ENCODE measurements at places on chromosomes 12 and 14.

GRCh38 chr12:127911291-127911690 lies 355.7 kb upstream of the TMEM132C start:
- DNase-seq, result no peak

GRCh38 chr12:99605-100004 lies 33.0 kb downstream of the IQSEC3 start:
- no peak for DNase-seq

GRCh38 chr12:116635487-116635886 lies 76.3 kb downstream of the MAP1LC3B2 start:
- DNase-seq, result no peak

DNA sequence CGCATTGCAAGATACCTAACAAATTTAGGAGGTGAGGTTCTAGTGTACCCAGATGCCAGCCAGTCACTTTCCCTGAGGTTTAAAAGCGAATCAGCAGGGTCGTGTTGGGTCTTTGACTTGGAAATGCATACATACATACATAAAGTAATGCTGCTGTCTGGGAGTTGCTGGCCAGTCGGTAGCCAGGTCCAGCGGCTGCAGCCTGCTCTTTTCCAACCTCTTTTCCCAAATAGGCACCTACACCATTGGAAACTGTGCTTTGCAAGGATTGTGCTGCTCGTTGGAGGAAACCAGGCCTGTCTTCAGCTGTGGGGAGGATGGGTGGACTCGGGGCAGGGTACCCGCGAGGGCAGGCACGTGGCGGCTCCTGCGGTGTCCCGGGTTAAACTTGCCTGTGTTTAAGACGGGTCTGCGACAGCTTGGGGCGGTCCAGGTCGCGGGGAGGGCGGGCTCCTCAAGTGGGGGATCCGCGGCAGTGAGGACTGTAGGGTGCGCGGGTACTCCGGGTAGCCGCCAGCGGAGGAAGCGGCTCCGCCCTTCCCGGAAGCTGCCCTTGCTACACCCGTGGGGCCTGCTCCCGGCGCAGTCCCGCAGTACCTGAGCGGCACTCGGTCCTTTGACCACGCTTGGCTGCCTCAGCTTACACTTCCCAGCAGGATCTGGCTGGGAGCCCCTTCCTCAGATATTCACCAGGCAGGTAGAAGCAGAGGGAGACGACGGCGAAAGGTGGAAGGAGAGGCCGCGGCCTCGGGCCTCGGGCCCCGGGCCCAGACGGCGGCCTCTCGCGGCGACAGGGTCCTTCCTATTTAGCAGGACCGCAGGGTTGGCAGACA lies 2.7 kb downstream of the TTC6 start:
- no peak for DNase-seq

DNA sequence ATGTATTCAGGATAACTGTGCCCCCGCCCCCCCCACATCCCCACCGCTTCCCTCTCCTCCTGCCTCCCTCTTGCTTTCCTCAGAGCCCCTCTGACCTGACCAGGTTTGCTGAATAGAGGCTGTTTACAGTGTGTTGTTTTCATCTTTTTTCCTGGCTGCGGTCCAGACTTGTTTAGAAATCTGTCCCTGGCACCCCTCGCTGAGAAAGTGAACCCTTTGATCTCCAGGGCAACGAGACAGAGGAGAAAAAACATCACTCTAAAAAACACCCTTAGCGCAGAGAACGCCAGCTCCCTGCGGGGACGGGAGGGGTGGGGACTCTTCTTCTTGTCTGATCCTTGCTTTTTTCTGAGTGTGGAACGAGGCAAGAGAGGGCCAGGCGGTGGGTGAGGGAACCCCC lies 22.5 kb downstream of the SDS start:
- DNase-seq, result no peak

DNA sequence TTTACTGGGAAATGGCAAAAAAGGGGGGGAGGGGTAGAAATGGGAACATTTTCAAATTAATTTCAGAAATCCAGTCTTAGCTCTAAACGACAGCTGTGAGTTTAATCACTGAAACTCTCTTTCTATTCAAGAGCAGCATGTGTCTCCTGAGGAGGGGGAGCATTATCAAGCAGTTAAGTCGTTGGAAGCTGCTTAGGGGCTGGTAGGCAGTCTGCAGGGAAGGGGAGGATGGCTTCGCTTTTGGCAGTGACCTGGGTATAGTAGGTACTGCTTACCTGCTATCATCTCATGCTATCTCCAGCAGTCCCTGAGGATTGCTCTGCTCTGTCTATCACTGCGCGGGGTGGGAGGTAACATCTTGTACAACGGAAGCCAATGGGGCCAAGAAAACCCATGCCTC lies 567.4 kb downstream of the NRXN3 start:
- no peak for DNase-seq

DNA sequence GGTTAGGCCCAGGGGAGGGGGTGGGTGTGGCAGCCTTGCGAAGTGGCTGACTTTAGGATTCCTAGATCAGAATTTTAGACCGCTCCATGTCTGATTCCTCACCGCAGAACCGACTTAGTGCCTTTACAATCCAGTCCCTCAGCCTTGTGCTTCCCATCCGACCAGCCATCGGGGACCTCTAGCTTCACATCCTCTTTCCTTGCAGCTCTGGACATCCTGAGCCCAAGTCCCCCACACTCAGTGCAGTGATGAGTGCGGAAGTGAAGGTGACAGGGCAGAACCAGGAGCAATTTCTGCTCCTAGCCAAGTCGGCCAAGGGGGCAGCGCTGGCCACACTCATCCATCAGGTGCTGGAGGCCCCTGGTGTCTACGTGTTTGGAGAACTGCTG lies 557 bp downstream of the COPS7A start:
- no peak for DNase-seq

DNA sequence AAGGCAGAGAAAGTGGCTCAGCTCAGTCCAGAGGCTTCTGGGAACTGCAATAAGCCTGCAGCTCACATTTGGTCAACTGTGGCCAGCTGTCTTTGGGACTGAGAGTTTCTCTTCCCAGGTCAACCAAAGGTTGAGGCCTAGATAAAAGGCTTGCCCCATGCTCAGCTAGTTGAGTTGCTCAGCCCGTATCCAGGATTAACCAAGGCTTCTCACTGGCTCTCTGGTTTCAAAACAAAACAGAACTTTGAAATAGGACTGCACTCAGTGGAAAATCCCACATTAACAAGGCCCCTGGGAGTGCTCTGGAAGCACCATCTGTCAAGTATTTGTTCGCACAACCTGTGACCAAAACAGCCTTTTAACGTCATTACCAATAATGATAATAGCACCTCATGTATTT lies 40.3 kb upstream of the NUAK1 start:
- no peak for DNase-seq

GRCh38 chr12:95863337-95863736 lies 4.6 kb downstream of the SNRPF start:
- DNase-seq, result no peak

DNA sequence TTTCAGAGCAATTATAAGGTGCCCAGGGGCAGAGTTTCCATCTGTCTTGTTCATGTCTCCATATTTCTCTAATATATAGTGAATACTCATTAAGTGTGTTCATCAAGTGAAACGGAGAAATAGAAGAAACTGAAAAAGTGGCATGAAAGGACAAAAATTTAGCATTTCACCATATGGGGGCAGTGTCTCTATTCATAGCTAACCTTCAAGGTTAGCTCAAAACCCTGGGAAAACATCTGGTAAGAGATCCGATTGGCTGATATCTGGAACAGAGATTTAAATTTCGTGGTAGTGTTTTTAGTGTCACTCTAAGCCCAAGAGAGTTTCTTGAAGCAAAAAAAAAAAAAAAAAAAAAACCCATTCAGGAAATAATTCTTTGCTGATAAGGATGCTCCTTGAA lies 367.5 kb downstream of the DAD1 start:
- no peak for DNase-seq

GRCh38 chr12:46214668-46215436 lies 54.0 kb downstream of the SLC38A1 start:
- DNase-seq, result peak; percentile 80

DNA sequence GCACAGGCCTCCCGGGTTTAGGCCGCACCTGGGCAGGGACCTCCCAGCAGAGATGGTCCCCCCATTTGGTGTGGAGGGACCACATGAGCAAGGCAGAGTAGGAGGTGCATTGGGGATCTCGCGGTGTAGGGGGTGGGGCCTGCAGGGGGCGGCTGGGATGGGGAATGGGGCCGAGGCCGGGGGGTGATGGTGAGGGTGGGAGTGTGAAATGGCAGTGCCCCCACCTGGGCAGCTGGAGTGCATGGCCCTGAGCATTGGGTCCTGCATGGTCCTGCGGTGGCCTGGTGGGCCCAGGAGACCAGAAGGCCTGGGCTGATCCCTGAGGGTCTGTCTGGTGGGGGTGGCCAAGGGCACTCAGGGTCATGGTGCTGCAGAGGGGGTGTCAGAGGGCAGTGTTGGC lies 111.8 kb downstream of the KIF26A start:
- DNase-seq, result no peak

- DNase-seq, result no peak
Observed at GRCh38 chr14:103257211-103257962, 76.7 kb upstream of the EIF5 start.

DNA sequence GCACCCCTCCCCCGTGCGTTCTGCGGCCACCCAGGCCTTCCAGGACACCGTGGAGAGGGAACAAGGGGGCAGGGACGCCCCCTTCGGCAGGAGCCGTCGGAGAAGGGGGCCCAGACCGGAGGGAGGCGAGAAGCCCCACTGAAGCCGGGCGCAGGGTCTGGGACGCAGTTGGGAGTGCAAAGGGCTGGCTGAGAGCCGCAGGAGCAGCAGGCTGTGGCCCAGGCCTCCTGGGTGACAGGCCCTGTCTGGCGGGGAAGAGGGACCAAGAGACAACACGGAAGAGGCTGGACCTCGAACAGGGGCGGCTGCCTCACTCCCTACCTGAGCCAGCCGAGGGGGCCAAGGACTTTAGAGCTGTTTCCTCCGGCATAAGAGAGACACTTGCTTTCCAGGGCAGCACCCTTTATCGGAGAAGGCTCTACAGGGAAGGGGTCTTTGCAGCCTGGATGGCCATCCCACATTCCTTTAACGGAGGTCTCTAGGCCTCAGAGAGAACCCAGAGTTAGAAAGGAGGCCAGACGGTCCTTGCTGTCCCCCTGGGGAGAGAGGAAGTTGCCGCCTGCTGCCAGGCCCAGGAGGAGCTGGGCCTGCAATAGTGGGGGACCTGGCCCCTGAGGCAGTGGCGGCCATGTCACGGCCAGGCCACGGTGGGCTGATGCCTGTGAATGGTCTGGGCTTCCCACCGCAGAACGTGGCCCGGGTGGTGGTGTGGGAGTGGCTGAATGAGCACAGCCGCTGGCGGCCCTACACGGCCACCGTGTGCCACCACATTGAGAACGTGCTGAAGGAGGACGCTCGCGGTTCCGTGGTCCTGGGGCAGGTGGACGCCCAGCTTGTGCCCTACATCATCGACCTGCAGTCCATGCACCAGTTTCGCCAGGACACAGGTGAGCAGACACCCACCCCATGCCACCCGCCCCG lies 1.3 kb downstream of the DTX1 start:
- DNase-seq, result no peak

Measured in stimulated activated CD4-positive, alpha-beta T cell treated with anti-CD3 and anti-CD28 coated beads, Interleukin-12 subunit alpha, Interleukin-12 subunit beta, amount 100 ng/mL, for 48 hours (primary cell).